Stimulated activated CD8-positive, alpha-beta memory T cell treated with anti-CD3 and anti-CD28 coated beads, Interleukin-12 subunit alpha, Interleukin-12 subunit beta, amount 100 ng/mL, for 4 hours (primary cell): ENCODE measurements at places on chromosomes 3 and 15.

DNA sequence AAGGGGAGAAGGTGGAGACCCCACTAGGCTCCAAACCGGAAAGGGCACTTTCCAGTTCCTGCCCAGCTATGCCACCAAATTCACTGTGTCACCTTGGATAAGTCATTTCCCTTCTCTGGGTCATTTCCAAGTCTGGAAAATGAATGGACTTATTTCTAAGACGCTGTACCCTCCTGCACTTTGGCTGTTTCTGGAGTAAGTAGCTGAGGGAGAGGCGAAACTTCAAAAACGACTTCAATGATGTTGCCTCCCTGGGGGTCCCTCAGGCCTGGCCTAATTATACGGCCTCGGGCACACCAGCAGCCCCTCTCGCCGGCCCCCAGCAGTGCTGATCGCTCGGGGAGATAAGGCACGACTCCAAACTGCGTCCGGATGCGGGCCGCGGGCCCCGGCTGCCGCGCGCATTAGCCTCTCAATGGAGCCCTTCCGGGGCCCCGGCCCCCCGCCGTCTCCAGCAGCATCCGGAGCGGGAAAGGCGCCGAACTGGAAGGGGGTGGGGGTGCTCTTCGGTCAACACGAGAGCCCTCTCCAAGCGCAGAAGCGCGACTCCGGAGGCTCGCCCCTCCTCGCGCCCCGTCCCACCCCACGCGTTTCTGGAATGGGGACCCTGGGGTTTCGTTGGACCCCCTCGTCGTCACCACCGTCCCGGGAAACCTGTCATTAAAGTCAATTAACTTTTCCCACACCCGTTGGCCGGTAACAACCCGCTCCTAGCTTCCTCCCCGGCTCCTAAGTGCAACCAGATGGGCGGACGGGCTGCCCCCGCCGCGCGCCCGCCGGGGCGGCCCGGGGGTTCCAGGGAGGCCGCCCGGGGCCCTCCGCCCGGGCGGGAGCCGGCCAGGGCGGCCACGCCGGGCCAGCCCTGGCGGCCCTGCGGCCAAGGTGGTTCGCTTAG lies 4.8 kb downstream of the HES1 start:
- no peak for DNase-seq

DNA sequence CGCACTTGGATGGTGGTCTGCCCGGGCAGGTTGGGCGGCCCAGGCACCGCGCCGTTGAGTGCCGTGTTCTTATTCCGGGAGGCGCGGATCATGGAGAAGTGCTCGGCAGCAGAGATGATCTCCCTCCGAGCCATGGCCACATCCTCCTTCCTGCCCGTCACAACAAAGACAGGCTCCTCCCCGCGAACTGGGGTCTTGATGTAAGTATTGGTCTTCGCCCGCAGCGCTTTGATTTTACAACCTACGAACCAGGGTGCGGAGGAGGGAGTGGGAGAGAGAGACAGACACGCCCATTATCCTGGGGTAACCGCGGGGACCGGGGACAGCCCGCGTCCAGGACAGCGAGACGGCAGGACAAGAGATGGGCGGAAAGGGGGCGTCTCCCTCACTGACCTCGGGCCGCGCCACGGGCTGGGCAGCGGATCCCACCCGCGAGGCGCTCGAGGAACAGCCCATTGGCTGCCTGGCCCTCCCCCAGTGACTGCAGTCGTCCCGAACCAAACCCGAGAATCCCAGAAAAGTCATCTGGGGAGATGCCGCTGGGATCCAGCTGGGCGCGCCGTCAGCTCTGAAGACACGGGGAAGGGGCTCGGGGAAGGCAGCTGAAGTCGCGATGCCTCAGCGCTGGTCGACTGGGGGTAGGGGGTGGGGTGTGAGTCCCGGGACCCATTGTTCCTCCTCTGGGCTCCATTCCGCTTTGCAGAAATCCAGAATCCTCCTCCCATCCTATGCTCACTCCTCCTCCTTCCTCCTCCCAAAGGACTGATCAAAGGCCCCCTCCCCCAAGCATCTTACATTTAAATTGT lies 1.2 kb downstream of the MEX3B start:
- DNase-seq = peak; percentile 3

DNA sequence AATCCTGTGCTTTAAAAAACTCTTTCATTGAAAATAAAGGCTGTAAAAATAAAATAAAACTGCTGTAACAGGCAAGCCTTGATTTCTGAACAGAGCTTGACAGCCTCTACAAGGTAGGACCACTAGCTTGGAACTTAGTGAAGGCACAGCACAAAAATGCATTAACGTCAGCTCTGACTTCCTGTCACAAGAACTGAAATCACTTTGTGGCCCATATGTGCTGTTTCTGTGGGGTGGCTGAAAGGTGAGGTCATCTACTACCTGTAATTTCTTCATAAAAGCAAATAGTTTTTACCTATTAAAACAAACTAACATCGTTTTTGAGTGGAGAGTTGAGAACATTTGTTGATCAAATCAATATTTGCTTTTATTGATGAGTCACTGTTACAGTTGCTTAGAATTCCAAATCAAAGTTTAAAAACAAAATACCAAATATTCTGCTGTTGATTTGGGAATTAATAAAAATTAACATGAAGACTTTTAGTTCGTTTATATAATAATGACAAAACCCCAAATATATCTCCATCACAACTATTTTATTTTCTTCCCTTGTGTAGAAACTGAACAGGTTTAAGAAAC lies 1034.1 kb downstream of the MCTP2 start:
- DNase-seq = no peak

GRCh38 chr15:41653760-41654159 lies 6.4 kb upstream of the MGA start:
- DNase-seq = no peak

DNA sequence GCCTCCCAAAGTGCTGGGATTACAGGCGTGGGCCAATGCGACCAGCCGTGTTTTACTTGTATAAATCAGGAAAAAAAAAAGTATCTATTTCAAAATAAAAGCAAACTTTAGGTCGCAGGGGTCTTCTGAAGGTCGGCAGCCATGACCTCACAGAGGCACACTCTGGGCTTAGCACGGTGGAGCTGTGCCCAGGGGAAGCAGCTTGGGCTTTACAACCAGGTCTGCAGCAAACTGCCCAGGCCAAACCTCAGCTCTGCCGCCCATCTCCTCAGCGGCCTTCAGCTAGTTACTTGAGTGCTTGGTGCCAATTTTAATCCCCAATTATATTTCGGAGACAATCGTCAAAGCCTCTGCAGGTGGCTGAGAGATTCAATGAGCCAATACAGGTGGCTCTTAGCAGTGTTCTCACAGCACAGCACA lies 30.1 kb downstream of the ZDHHC19 start:
- no peak for DNase-seq

DNA sequence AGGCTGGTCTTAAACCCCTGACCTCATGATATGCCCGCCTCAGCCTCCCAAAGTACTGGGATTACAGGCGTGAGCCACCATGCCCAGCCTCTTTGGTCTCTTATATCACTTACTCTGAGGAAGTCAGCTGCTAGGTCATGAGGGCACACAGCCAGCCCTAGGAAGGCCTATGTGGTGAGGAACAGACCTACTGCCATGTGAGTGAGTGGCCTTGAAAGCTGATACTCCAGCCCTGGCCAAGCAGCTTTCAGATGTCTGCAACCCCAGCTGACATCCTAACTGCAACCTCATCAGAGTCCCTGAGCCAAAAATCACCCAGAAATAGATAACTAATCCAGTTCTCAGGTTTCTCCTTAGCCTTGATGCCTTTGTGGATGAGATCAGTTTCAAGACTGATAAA lies 224.3 kb downstream of the EDEM1 start:
- no peak for DNase-seq

GRCh38 chr15:36050899-36051298 lies 504.9 kb upstream of the DPH6 start:
- DNase-seq = no peak

DNA sequence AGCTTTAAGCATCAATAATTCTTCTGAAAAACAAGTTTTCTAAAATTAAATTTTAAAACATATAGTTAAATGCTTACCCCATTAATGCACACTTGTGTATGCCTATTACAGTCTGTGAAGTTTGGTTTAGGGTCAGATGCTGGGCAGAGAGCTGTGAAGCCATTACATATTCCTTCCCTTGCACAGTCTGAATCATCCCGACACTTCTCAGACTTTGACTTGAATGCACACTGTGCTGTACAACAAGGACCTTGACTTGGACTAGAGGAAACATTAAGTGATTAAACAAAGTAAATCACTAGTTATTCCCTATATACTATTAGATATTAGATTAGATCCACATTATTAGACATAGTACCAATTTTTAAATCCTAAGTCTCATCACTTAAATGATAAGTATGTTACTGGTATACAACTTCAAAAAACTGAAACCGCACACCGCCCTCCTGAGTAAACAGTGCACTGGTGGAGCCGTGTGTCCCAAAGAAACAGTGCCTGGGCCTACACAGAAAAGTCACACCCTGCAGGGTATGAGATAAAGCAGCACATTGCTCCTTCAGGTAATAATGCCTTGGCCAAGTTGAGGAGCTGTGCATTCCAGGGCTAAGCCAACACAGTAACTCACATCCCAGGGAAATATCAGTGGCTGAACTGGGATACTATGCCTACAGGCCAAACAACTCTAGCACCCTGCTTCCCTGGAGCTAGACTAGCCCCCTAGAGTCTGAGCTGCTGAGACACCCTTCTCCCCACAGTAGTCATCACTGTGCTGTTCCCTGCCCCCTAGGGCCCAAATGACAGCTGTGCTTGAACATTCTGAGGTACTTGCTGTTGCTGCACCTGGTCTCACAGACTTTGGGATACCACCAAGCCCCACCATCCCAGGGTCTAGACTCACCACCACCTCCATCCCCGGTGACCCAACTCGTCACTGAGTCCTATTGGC lies 137.5 kb downstream of the ADAM10 start:
- no peak for DNase-seq

DNA sequence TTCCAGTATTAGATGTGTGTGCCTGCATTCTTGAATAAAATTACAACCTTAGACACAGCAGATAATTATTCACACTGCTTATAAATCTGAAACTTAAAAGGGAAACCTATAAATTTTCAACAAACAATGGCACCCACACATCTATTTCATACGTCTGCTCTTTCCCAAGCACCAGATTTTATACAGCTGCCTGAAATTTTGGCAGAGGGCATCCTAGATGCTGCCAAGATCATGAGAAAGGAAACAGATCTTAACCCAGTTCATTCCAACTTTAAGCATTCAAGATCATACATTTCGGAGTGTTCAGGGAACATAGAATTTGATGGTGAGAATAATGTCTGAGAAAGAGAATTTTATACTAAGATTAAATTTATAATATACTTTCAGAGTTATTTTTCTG lies 53.1 kb downstream of the CLDN1 start:
- DNase-seq = no peak

DNA sequence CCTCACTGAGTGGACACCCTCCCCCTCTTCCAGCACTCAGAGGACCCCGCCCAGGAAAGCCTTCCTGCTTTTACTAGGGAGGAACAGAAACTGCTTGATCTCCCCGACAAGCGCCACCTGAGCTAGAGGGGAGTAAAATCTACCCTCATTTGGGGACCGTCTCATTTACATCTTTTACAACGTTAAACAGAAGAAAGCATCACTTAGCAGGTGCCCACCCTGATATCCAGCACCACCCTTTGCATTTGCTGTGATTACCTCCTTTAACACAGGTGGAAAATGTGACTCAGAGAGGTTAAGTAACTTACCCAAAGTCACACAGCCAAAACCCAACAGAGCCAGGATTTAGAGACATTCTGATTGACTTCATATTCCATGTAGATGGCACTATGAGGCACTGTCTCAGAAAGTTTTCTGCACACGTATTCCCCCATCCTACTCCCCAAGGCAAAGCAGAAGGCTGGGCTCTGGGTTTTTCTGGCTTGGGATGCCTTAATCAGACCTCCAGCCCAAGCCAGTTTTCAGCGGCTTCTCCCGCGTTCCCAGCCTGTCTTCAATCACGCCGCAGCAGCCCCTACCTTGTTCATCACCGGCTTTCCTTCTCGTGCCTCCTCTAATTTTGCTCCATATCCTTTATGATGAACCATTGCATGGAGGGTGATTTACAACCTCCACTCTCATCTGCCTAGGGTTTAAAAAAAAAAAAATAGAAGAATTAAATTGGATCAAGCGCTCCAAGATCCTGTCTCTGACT lies 314.6 kb upstream of the PROK2 start:
- DNase-seq = no peak

DNA sequence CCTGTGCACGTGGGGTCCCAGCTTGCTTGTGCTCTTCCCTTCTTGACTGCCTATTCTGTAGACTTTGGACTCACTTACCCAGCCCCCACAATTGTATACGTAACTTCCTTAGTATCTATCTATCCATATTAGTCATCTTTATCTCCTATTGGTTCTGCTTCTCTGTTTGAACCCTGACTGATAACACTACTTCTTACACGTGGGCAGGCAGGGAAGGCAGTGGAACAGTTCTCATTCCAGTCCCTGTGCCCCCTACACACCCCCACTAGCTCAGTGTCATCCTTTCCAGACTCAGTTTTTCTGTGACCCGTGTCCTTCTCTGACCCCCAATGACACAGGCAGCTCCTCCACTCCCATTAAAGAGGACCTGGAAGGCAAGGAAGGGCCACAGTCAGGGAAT lies 74.2 kb upstream of the FBN1 start:
- DNase-seq = no peak

GRCh38 chr15:76209523-76209922 lies 101.7 kb downstream of the ETFA start:
- DNase-seq = no peak

DNA sequence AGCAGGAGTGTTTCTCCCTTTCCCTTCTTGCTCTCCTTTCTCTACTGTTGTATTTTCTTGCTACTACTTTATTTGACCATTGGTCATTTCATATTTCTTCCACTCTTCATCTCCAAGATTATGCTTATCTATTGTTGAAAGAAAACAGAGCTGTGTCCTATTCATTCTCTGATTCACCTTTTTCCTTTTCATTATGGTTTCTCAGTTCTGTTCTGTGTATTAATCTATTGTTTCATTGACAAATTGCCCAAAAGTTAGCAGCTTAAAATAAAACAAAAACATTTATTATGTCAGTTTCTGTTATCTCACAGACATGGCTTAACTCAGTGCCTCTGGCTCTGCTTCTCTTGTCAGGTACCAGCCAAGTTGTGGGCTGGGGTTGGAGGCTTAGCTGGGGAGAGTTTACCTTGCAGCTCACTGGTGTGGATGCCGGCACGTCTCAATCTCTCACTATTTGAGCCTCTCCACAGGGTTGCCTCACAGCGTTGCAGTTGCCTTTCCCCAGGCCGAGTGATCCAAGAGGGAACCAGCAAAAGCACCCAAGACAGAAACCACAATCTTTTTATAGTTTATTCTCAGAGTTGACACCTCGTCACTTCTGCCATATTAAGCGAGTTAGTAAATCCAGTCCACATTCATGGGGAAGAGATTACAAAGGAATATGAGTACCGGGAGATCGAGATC lies 36.9 kb upstream of the FILIP1L start:
- no peak for DNase-seq

GRCh38 chr3:43994657-43995546 lies 246.8 kb upstream of the TOPAZ1 start:
- no peak for DNase-seq
